ENCODE measurements at places on chromosomes 6 and 20.

DNA sequence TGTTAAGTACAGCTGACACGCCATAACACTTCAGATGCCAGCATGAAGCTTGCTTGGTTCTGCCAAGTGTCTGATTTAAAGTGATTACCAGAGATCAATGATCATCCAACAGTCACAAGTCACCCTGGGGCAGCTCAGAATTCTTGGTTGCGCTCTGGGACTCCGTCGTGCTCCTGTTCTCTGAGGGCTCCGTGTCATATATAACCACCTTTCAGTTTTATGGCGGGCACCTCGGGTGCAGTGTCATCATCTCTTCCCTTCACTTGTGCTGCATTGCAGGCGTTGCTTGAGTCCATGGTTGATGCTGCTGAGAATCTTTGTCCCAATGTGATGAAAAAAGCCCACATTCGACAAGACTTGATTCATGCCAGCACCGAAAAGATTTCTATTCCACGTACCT lies 101.4 kb upstream of the SCGN start:
- DNase-seq = no peak

DNA sequence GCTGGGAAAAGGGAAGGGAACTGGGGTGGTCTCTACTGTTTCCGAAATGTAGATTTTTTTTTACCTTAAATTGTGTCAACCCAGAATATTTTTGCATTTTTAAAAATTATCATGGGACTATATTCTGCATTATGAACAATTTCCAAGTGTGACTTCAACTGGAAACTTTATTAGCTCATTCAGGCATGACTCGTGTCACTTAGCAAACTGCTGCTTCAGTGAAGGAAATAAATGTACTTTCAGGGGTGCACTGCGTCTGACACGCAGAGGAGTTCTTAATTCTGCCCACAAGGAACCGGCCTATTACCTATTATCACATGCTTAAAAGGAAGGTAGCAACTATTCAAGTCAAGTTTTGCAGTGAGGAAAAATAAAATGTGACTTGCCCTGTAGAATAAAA lies 291.3 kb upstream of the PRDM1 start:
- no peak for DNase-seq

DNA sequence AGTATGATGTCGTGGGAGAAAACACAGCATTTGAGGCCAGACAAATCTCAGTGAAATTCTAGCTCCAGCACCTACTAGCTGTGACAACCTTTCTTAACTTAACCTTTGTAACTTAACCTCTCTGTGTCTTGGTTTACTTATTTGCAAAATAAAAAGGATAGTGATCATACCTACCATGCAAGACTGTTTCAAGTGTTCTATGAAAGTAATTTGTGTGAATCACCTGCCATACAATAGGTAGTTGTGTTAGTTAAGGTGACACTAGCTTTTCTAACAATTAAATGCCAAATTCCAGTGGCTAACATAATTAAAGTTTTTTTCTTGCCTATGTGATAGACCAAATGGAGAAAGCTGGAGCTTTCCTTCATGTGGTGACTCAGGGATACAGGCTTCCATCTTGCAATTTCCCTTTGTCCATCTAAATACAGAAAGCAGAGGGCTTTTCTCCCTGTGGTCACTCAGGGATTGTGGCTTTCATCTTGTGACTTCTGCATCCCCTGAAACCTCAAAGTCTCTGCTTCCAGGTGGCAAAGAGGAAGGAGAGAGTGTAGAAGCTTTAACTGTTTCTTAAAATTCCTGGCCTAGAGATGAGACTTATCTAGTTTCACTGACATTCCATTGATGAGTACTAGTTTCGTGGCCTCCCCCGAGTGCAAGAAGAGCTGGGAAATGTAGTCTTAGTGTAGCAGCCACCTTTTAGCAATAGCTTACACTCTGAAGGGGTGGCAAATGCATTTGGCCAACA lies 311.4 kb downstream of the CLIC5 start:
- DNase-seq = no peak

GRCh38 chr6:122035173-122035572 lies 364.3 kb upstream of the HSF2 start:
- no peak for DNase-seq

GRCh38 chr6:26202811-26203583 lies 115.8 kb downstream of the HFE start:
- no peak for DNase-seq

GRCh38 chr6:11754625-11755271 lies 23.9 kb downstream of the ADTRP start:
- DNase-seq = peak; percentile 28

DNA sequence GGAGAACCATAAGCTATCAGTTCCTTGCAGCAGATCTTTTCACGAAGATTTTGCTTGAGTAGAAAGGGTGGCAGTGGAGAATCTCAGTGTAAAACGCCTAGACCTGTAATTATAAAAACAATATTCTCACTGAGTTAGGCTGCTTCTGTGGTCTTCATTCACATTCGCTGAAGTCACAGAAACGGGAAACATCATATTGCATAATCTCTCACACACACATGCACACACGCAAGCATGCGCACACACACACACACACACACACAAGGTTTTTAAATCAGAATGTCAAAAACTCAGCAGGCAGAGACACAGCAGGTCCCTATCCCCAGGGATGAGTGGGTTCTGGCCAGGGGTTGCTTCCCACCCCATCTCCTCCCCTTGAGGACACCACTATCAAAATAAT lies 175.5 kb downstream of the ATXN1 start:
- no peak for DNase-seq

DNA sequence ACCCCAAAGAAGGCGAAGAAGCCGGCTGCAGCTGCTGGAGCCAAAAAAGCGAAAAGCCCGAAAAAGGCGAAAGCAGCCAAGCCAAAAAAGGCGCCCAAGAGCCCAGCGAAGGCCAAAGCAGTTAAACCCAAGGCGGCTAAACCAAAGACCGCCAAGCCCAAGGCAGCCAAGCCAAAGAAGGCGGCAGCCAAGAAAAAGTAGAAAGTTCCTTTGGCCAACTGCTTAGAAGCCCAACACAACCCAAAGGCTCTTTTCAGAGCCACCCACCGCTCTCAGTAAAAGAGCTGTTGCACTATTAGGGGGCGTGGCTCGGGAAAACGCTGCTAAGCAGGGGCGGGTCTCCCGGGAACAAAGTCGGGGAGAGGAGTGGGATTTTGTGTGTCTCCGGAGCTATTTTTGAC lies 69.6 kb downstream of the HFE start:
- DNase-seq = no peak

DNA sequence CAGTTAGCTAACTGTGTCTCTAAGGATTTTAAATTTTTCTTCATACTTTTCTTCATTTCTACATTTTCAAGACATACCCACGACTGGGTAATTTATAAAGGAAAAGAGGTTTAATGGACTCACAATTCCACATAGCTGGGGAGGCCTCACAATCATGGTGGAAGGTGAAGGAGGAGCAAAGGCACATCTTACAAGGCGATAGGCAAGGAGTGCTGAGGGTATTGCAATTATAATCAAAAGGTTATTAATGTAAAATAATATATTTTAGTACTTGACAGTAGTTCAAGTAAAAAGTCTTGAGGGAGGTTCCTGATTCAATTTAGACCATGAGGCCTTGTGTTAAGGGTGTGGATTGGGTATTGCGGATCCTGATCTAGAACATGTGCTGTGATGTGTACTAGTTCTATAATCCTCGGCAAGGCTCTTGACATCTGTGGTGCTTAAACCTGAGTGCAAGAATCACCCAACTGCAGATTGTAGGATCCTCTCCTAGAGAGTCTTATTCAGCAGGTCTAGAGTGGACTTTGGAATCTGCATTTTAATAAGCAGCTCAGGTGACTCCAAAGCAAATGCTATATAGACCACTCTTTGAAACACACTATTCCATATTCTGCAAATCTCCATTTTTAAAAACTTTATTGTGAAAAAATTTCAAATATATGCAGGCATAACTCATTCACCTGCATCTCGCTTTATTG lies 7.2 kb upstream of the ABCC10 start:
- no peak for DNase-seq

DNA sequence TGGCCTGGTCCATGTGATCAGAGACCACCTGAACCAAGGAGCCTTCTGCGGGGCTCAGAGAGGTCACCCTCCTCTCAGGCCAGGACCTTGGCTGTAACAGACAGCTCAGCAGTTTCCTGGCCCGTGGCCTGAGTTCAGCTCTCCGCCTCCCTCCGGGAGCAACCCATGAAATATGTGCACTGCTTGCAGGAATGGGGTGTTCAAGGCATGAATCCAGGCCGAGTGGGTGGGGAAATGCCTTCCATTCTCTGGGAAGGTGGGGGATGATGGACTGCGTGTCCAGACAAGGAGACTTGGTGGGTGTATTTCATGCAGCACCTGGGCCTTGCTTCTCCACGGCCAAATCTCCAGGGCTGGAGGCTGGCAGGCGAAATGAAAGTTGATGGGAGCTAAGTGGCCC lies 46.0 kb downstream of the SIRPA start:
- no peak for DNase-seq

- DNase-seq = no peak
Measured at GRCh38 chr20:10669843-10670446, 3.9 kb downstream of the JAG1 start.

- DNase-seq = no peak
Measured at GRCh38 chr20:52008874-52009273, 182.7 kb downstream of the ZFP64 start.

DNA sequence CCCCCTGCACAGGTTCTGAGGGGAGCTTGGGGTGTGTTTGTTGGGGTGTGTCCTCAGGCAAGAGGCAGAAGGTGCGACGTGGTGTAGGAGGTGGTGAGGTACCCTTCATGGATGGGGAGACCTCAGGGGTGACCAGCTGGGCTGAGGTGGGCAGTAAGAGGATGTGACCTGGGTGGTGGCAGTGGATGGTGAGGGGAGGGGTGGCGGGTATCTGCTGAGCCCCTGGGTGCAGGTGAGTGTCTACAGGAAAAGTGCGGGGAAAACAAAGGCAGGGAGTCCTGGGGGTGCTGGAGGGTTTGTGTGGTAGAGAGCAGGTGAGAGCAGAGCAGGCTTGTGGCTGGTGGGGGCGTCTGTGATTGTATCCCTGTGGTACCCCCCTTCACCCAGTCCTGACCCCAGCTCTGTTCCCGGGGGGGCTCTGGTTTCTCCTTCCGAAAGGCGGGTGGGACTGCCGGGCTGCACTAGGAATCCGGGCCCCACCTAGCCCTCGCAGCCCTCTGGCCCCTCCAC lies 631 bp downstream of the RAET1L start:
- DNase-seq = no peak
